G401 (cell line): ENCODE measurements at places on chromosomes 1 and 21.

GRCh38 chr1:29959356-29959755 is 723.0 kb downstream of the PTPRU start:
- no peak for DNase-seq

- DNase-seq = no peak
These were observed 22.3 kb downstream of the WLS start for GRCh38 chr1:68210027-68210426.

- no peak for DNase-seq
These were observed 51.5 kb upstream of the SLC22A15 start for GRCh38 chr1:115924770-115925169.

DNA sequence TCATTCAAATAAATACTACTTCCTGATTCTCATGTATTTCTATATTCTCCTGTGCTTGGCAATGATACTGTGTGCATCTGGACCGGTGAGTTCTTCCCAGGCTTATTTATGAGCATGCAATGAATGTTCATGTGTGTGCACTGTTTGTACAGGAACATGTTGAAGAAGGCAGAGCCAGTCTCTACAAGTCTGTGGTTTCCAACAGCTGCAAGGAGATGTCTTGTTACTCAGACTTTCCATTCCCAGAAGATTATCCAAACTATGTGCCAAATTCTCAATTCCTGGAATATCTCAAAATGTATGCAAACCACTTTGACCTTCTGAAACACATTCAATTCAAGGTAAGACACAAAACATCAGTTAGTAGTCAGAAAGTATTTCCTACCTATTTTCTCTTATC is 19.1 kb downstream of the FMO1 start:
- DNase-seq = no peak

DNA sequence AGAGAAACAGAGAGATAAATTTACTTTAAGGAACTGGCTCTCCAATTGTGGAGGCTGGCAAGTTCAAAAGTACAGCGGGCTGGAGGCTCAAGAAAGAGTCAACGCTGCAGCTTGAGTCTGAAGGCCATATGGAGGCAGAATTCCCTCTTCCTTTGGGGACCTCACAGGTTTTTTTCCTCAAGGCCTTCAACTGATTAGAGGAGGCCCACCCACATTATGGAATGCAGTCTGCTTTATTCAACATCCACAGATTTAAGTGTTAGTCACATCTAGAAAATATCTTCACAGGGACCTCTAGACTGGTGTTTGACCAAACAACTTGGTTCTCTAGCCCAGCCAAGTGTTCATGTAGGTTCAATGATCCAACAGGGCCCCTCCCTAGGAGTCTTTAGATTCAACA is 117.8 kb downstream of the SLC35F3 start:
- DNase-seq = no peak
